ENCODE measurements at places on chromosomes 5 and 9.

GRCh38 chr5:126354012-126354857, 69.0 kb upstream of the GRAMD2B start:
- no peak for DNase-seq

- DNase-seq = no peak
These were observed 1392.9 kb upstream of the NUDT12 start for GRCh38 chr5:104955479-104955878.

GRCh38 chr5:607541-608428, 4.4 kb upstream of the CEP72 start:
- no peak for DNase-seq

- no peak for DNase-seq
These were observed 50.1 kb upstream of the PWWP2A start for GRCh38 chr5:160169326-160169725.

- DNase-seq = no peak
These were observed 237.9 kb upstream of the CD180 start for GRCh38 chr5:67434466-67434865.

- DNase-seq = no peak
These were observed 8.8 kb upstream of the SCGB3A1 start for GRCh38 chr5:180599981-180600553.

- DNase-seq = no peak
These were observed 815.1 kb downstream of the TLE1 start for GRCh38 chr9:80874276-80874675.

GRCh38 chr5:124634741-124635323, 111.6 kb downstream of the ZNF608 start:
- DNase-seq = no peak

DNA sequence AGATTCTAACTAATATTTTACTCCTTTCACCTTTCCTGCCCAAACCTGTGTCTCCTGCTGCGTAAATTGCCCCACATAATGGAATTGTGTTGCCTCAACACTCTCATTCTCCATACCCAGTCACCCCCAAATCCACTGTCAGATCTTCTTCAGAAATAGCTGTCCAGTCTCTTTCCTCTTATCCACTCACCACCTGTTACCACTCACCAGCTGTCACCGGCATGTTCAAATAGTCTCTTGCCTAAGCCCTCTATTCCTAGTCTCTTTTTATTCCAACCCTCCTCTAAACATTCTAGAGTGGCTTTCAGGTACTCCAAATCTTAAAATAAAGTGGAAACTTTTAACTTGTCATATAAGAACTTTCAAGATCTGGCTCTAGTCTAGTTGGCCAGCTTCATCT, 262.0 kb upstream of the FBXL7 start:
- no peak for DNase-seq

DNA sequence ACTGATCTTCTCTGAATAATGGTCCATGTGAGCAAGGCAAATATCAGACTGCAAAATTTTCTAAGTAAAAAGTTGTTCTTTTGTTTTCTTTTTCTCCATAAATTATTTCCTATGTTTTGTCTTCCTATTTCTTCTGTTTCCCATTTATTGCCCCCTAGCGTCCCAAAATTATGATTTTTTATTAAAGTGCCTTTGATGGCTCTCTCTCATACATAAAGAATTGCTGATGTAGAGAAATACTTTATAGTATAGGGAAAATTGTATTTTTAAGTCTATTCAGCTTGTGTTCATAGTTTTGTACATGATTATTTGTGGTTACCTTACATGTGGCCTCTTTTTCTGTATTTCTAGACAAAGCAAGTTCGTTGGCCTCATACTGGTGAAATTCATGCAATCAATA, 1031.2 kb downstream of the EFNA5 start:
- no peak for DNase-seq

DNA sequence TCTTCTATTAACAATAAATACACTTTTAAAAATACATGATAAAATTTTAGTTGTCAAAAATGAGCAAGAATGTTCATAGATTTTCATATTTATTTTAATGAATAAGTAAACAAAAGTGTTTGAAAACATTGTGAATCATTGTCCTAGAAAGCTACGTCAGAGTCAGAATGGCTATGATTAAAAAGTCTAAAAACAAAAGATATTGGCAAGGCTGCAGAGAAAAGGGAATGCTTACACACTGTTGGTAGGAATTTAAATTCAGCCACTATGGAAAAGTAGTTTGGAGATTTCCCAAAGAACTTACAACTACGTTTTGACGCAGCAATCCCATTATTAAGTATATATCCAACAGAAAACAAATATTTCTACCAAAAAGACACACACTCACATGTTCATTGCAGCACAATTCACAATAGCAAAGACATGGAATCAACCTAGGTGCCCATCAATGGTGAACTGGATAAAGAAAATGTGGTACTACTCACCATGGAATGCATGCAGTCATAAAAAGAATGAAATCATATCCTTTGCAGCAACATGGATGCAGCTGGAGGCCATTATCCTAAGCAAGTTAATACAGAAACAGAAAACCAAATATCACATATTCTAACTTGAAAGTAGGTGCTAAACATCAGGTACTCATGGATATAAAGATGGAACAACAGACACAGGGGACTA, 49.2 kb upstream of the FBXL17 start:
- DNase-seq = no peak

GRCh38 chr9:86034863-86035734, 64.3 kb downstream of the GOLM1 start:
- no peak for DNase-seq

GRCh38 chr5:103128202-103128601, 8.1 kb downstream of the PPIP5K2 start:
- DNase-seq = no peak

GRCh38 chr5:141866096-141866495, 12.1 kb downstream of the PCDH1 start:
- DNase-seq = no peak

DNA sequence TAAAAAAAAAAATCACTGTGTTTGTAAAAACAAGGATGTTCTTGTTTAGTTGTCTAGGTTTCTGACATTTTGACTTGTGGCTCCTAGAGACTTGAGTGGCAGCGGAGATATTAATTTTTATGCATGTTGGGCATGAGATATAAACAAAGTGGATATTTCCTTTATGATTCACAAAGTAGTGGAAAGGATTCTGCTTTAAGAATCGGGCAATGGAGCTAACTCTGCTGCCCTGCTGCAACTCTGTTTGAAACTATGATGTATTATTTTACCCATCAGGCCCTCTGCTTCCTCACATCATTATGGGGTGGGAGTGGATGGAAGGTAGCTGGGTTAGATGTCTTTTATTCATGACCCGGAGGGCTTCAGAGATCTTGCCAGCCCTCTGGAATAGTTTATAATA, 94.1 kb upstream of the CD180 start:
- DNase-seq = no peak

GRCh38 chr5:87164409-87164808, 103.3 kb upstream of the RASA1 start:
- no peak for DNase-seq

GRCh38 chr5:159061834-159062474, 37.8 kb downstream of the EBF1 start:
- no peak for DNase-seq

DNA sequence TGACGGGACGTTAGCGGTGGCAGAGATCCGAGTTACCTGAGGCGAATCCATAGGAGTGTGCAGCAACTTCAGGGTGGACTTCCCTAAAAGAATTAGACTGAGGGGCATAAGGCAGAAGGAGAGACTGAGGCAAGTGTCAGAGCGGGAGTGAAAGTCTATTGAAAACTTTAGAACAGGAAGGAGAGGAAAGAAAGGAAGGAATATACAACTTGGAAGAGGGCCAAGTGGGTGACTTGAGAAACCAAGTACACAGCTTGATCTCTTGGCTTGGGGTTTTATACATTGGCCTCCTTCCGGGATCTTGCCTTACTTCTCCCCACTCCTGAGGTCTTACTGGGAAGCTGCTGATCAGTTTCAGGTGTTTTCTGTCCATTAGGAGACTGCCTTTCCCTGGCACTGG, 84.9 kb downstream of the SNX18 start:
- DNase-seq = no peak

DNA sequence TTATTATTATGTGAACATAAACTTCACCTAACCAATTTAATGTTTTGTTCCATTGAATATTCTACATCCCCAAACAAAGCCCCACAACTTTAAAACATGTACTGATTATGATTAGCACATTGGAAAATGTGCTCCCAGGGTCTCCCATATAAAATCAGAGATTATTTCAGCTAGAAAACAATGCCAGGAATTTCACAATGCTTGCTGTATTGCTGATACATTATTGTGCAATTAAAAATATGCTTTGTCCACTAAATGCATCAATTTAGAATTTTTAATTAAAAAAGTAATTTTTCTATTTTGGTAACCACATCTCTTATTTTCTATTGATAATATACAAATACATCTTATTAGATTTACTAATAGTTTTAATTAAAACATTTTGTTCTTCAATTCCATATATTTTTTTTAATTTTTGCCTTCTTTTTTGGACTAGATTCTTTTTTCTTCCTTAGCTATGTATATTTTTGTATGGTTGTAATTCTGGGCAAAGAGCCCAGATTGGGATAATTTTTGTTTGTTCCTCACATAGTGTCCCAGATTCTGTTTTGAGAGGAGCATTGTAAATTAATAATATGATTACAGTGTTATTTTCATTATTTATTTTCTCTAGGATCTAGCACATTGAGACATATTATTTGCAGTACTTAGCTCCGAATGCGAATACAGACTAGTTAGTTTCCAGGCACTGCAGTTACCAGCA, 241.5 kb upstream of the CDH18 start:
- DNase-seq = no peak

DNA sequence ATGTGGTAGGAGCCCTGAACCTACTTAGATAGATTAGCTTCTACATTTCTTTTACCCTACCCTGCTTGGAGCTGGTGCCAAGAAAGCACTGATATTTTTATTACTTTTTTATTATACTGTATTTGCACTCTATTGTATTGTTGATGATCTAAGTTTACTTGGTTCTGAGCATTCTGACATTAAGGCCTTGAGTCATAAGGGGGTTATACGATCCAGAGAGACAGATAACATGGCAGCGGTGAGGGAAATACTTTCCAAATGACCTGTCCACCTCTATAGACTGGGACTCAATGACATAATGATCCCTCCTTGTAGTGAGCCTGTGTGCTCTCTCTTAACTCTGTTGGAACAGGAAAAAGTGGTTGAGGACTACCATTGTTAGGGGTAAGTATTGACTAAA, 176.3 kb downstream of the MAN2A1 start:
- no peak for DNase-seq

DNA sequence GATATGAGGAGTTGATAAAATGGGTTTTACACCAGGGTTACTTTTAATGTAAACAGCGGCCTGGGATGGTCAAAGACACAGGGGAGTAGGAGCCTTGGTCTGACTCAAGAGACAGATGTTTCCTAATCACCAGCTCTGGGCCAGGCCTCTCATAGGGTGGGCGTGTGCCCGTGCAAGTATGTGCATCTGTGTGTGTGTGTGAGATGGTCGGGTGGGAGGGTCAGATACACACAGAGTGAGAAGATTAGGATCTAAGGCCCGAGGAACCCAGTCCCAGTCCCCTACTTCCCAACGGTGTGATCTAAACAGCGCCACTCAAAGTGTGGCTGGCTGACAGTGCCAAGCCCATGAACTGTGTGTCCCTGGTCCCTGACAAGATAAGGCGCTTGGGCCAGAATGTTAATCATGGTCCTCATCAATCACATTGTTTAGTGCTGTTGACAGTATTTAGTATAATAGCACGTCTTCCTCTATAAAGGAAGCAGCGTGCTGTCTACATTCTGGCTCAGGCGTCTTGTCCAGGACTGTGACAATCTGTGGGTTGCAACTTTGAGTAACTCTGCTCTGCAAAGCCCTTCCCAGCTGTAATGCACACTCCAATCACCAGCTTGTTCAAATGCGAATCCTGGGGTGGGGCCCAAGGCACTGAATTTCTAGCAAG, 173.7 kb downstream of the DAB2IP start:
- no peak for DNase-seq

DNA sequence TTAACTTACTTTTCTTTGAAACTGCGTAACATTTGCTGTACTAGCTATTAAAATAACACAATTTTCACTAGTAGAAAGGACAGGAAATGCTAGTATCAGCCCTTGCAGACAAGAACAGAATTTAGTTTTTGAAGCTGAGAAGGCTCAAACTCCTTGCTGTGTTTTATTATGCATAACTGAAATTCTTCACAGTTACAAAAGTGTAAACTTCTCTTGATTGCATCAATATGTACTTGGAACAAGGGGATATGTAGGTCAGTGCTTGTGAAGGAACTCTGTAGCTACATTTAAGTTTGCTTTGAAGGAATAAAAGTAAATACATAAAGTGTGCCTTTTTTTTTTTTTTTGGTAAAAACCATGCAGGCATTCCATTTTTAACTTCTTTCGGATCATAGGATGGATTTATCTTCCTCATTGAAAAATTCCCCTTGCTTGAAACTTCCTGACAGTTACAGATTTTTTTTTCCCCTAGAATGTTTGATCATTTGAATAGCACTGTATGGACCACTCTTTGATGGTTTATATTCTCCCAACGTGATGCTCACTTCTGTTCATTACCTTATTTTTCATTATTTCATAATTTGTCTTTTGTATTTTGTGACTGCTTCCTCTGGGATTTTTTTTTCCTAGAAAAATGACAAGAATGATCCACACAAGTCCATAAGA, 94.9 kb upstream of the DAB2 start:
- DNase-seq = no peak

DNA sequence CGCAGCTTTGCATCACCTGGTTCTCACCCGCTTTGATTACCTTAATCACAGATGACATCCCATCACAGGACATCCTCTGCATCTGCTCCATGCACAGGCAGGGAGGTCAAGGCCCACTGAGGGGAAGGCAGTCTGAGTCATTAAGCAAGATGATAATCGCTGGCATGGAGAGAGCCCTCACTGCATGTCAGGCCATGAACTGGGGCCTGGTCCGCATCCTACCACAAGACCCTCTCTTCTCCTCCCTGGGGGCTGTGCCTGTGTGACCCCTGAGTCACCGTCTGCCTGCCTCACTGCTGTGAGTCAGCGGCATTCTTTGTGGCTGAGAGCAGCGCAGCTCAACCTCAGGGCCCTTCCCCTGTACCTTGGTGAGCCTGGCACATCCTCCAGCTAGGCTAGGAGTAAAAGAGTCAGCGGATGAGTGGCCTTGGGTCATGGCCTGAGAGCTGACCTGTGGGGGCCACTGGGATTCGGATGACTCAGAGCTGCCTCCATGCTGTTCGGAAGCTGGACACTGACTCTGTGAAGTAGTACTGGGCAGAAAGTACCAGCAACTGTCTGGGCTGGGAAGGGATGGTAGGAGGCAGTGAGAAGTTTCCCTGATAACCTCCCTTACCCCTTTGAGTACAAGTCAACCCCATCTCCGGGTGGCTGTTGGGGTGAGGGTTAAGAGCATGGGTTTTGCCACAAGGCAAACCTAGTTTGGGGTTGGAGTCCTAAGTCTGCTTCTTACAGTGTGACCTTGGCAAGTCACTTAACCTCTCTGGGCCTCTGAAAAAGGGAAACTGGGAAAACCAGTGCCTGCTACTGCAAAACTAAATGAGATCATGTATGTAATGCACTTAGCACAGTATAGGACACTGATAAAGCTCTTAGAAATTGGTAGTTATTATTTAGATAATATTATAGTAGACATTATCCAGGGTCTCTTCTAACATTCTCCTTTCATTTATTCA, 14.6 kb upstream of the ARSI start:
- no peak for DNase-seq

GRCh38 chr9:128846680-128847030, 17.1 kb upstream of the SPOUT1 start:
- DNase-seq = no peak

- no peak for DNase-seq
These were observed 133.9 kb downstream of the PTTG1 start for GRCh38 chr5:160555581-160555970.
